Ascending aorta (tissue), 2 donors: ENCODE measurements at places on chromosomes 1 and 21. TPM values are rescaled to one million over a fixed set of nuclear protein-coding genes. Genes with fewer than 3 reads are reported as not detected.

- no peaks in the 10 kb centered on the region for H3K36me3 ChIP-seq
- no peaks in the 10 kb centered on the region for H3K27me3 ChIP-seq
- H3K27ac ChIP-seq: no peak overlapping the region
- no peak for DNase-seq
Measured at GRCh38 chr1:157488156-157488555, 64.2 kb downstream of the FCRL5 start.

GRCh38 chr1:43451701-43452532, 1.8 kb downstream of the HYI start:
- no peak overlapping the region for H3K4me3 ChIP-seq
- peaks cover 37% of the 10 kb centered on the region for H3K36me3 ChIP-seq
- no peak for DNase-seq
- peaks cover 5% of the 10 kb centered on the region for H3K4me1 ChIP-seq

DNA sequence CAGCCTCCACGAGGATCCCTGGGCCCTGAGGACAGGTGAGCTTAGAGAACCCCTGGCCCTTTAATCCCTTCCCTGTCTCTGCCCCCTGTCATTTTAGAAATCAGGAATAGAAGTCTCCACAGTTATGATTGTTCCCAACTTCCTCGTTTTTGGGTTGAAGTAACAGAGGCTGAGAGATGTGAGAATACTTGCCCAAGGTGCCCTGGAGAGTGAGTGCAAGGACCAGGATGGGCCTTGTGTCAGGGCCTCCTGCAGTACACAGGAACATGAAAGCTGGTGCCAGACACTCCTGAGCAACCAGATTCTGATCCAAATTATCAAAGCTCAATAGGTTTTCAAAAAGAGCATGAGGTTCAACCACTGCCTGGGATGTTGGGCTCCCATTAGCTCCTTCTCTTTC, 10.1 kb downstream of the HLX start:
- peaks cover 14% of the 10 kb centered on the region for H3K4me1 ChIP-seq
- DNase-seq: no peak
- H3K27ac ChIP-seq: no peak overlapping the region
- no peak overlapping the region for H3K4me3 ChIP-seq
- H3K36me3 ChIP-seq: peaks cover 7% of the 10 kb centered on the region

GRCh38 chr21:44666401-44667320, at the start of gene KRTAP12-2:
KRTAP12-2 (minus strand) TSS chr21:44666927; CDS start chr21:44666886, 41 bp downstream.
- no peaks in the 10 kb centered on the region for H3K4me1 ChIP-seq
- no peak within 1 kb of the TSS for H3K4me3 ChIP-seq
- no peaks in the 10 kb centered on the region for H3K36me3 ChIP-seq

DNA sequence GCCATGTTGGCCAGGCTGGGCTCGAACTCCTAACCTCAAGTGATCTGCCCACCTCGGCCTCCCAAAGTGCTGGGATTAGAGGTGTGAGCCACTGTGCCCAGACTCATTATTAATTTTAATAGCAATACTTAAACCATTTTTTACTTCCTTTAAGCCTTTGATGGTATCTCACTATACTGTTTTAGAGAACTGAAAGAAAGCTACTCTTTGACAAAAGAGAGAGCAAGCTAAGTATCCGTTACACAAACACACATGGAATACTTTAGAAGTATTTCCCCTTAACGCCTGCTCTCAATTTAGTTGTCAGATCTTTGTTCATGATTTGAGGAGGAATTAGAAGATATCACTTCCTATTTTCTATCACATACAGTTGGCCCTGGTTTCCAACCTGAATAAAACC, 189.4 kb downstream of the COP1 start:
- no peak for DNase-seq
- H3K4me3 ChIP-seq: no peak overlapping the region
- H3K27ac ChIP-seq: no peak overlapping the region
- H3K36me3 ChIP-seq: peaks cover 7% of the 10 kb centered on the region
- H3K27me3 ChIP-seq: no peaks in the 10 kb centered on the region

GRCh38 chr1:72830606-72831390, 548.5 kb upstream of the NEGR1 start:
- no peaks in the 10 kb centered on the region for H3K36me3 ChIP-seq
- DNase-seq: no peak
- no peak overlapping the region for H3K27ac ChIP-seq
- H3K27me3 ChIP-seq: no peaks in the 10 kb centered on the region
- no peaks in the 10 kb centered on the region for H3K4me1 ChIP-seq

GRCh38 chr1:33943978-33944377, 80.1 kb downstream of the HMGB4 start:
- H3K27me3 ChIP-seq: no peaks in the 10 kb centered on the region
- no peaks in the 10 kb centered on the region for H3K4me1 ChIP-seq
- H3K27ac ChIP-seq: no peak overlapping the region
- H3K36me3 ChIP-seq: no peaks in the 10 kb centered on the region

GRCh38 chr1:231626951-231627614, 493 bp downstream of the DISC1 start:
- peak overlapping the region; percentile 87 for H3K4me3 ChIP-seq
- peak; percentile 32 for DNase-seq
- peak overlapping the region; percentile 65 for H3K27ac ChIP-seq
- H3K27me3 ChIP-seq: no peaks in the 10 kb centered on the region
- H3K4me1 ChIP-seq: peaks cover 3% of the 10 kb centered on the region

GRCh38 chr1:222392556-222392955, 155.3 kb downstream of the HHIPL2 start:
- no peaks in the 10 kb centered on the region for H3K27me3 ChIP-seq
- H3K4me3 ChIP-seq: no peak overlapping the region
- no peaks in the 10 kb centered on the region for H3K36me3 ChIP-seq
- no peaks in the 10 kb centered on the region for H3K4me1 ChIP-seq

DNA sequence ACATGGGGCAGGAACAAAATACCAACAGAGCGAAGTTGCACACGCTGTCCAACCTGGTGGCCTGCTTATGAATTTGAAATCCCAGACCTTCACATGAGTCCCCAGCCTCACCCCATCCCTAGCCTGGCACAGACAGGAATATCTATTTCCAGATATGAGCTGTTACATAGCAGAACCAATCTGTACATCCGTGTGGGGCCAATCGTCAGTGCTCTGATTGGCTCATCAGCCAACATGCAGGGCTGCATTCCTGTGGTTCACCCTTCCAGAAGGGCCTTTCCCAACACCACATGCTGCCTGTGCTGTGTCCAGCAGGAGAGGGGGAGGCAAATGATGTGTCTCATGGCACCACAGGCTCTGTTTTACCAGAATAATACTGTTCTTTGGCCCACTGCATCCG, 31.3 kb downstream of the CCN1 start:
- H3K4me1 ChIP-seq: peaks cover 24% of the 10 kb centered on the region
- H3K27me3 ChIP-seq: no peaks in the 10 kb centered on the region
- no peak for DNase-seq
- H3K4me3 ChIP-seq: no peak overlapping the region
- peak overlapping the region; percentile 77 for H3K27ac ChIP-seq
- no peaks in the 10 kb centered on the region for H3K36me3 ChIP-seq

- H3K4me3 ChIP-seq: no peak overlapping the region
- H3K36me3 ChIP-seq: no peaks in the 10 kb centered on the region
- H3K27me3 ChIP-seq: no peaks in the 10 kb centered on the region
- no peak for DNase-seq
- no peaks in the 10 kb centered on the region for H3K4me1 ChIP-seq
- H3K27ac ChIP-seq: no peak overlapping the region
Measured at GRCh38 chr1:15465674-15466073, 9.1 kb downstream of the CELA2A start.

GRCh38 chr1:212254853-212255363, 30.3 kb upstream of the PPP2R5A start:
- H3K27ac ChIP-seq: no peak overlapping the region
- no peak overlapping the region for H3K4me3 ChIP-seq
- no peak for DNase-seq
- H3K36me3 ChIP-seq: no peaks in the 10 kb centered on the region
- H3K27me3 ChIP-seq: no peaks in the 10 kb centered on the region
- no peaks in the 10 kb centered on the region for H3K4me1 ChIP-seq

- no peaks in the 10 kb centered on the region for H3K36me3 ChIP-seq
- no peak for DNase-seq
- H3K4me1 ChIP-seq: no peaks in the 10 kb centered on the region
- no peak overlapping the region for H3K27ac ChIP-seq
Measured at GRCh38 chr1:76381450-76382097, 307.0 kb downstream of the ST6GALNAC3 start.

GRCh38 chr1:37901893-37902225, 42.5 kb upstream of the MTF1 start:
- H3K27ac ChIP-seq: no peak overlapping the region
- no peaks in the 10 kb centered on the region for H3K27me3 ChIP-seq
- H3K4me3 ChIP-seq: no peak overlapping the region
- H3K4me1 ChIP-seq: peaks cover 3% of the 10 kb centered on the region

- peak; percentile 55 for DNase-seq
- H3K36me3 ChIP-seq: no peaks in the 10 kb centered on the region
- peaks cover 3% of the 10 kb centered on the region for H3K4me1 ChIP-seq
- no peaks in the 10 kb centered on the region for H3K27me3 ChIP-seq
- H3K4me3 ChIP-seq: no peak overlapping the region
- H3K27ac ChIP-seq: peak overlapping the region; percentile 0
Measured at GRCh38 chr1:179016706-179017382, 8.8 kb upstream of the FAM20B start.

DNA sequence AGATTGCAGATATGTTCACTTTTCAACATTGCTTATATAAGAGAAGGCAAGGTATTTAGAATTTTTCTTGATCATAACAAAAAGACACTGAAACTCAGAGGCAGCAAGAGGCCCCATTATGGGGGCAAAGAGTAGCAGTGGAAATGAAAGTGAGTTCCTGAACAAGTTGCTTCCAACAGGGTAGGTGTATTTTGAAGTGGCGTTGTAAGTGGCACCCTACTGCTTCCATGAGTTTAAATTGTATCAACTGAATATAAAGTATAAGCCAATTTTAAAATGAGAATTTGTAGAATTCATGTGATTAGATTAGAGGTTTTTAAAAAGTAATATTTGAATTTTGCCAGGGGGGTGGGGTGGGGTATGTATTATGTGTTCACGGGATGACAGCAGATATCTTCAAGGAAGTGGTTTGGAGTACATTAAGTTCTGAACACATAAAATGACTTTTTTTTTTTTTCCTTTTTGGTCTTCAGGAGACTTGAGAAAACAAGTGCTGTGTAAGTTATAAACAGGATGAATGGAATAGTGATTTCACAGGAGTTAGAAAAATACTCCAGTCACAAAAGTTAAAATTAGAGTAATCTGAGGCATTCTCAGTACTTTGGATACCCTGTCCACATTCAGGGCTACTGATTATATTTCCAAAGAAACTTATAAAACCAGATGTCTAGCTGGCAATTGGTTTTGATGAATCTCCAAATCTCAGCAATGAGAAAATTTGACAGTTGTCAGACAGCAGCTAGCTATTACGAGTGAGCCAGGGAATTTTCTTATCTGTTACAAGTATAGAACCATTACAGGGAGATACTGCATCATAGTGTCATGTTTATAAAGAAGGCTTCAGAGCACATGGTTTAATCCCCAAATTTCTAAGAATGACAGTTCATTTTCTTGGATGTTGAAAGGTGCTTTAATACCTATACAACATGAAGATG, 182.0 kb downstream of the ST6GALNAC3 start:
- H3K4me1 ChIP-seq: no peaks in the 10 kb centered on the region
- no peaks in the 10 kb centered on the region for H3K27me3 ChIP-seq
- H3K4me3 ChIP-seq: no peak overlapping the region
- no peaks in the 10 kb centered on the region for H3K36me3 ChIP-seq

DNA sequence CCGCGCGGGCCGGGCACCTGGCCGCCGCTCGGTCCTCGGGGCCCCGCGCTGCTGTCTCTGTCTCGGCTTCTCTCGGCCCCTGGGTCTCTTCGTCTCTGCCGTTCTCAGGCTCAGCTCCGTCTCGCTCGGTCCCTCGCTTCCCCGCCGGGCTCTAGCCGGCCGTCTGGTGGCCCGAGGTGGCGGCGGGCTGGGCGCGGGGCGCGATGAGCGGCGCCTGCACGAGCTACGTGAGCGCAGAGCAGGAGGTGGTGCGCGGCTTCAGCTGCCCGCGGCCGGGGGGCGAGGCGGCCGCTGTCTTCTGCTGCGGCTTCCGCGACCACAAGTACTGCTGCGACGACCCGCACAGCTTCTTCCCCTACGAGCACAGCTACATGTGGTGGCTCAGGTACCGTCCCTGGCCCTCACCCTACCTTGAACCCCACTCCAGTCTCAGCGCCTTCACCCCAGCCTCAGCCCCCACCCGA, 355 bp downstream of the SHISAL2A start:
- no peaks in the 10 kb centered on the region for H3K27me3 ChIP-seq
- H3K36me3 ChIP-seq: no peaks in the 10 kb centered on the region
- no peak overlapping the region for H3K27ac ChIP-seq
- DNase-seq: no peak
- H3K4me1 ChIP-seq: peaks cover 4% of the 10 kb centered on the region
- H3K4me3 ChIP-seq: peak overlapping the region; percentile 62

- no peak for DNase-seq
- no peaks in the 10 kb centered on the region for H3K4me1 ChIP-seq
- H3K36me3 ChIP-seq: no peaks in the 10 kb centered on the region
- H3K27me3 ChIP-seq: no peaks in the 10 kb centered on the region
- no peak overlapping the region for H3K27ac ChIP-seq
Measured at GRCh38 chr1:237281481-237281880, 239.5 kb downstream of the RYR2 start.

GRCh38 chr1:115312742-115313141, 25.3 kb downstream of the NGF start:
- peak overlapping the region; percentile 78 for H3K27ac ChIP-seq
- no peaks in the 10 kb centered on the region for H3K36me3 ChIP-seq
- no peak for DNase-seq
- H3K27me3 ChIP-seq: no peaks in the 10 kb centered on the region
- H3K4me1 ChIP-seq: peaks cover 19% of the 10 kb centered on the region

- peak overlapping the region; percentile 17 for H3K27ac ChIP-seq
- no peaks in the 10 kb centered on the region for H3K27me3 ChIP-seq
- H3K4me1 ChIP-seq: no peaks in the 10 kb centered on the region
- no peak overlapping the region for H3K4me3 ChIP-seq
- no peaks in the 10 kb centered on the region for H3K36me3 ChIP-seq
Measured at GRCh38 chr1:168920456-168921094, 185.9 kb upstream of the ATP1B1 start.

- H3K27me3 ChIP-seq: no peaks in the 10 kb centered on the region
- no peaks in the 10 kb centered on the region for H3K36me3 ChIP-seq
- no peak for DNase-seq
- no peak overlapping the region for H3K4me3 ChIP-seq
- no peaks in the 10 kb centered on the region for H3K4me1 ChIP-seq
Measured at GRCh38 chr1:101371259-101371658, 134.4 kb downstream of the S1PR1 start.

The ADGRL4 gene
- total RNA-seq: 73.5 TPM

The SSBP3 gene
- total RNA-seq: 51.0 TPM

The WASF2 gene
- 70.4 TPM for total RNA-seq

The TTC4 gene
- 20.6 TPM for total RNA-seq

The TNFRSF1B gene
- 139 TPM for total RNA-seq

The ANGPTL3 gene
- total RNA-seq: not detected

The ACAP3 gene
- total RNA-seq: 105 TPM

The CELA3A gene
- not detected for total RNA-seq
